ENCODE measurements at places on chromosomes 16 and 17.

GRCh38 chr16:55496509-55497145, 12.2 kb upstream of the LPCAT2 start:
- DNase-seq = no peak

DNA sequence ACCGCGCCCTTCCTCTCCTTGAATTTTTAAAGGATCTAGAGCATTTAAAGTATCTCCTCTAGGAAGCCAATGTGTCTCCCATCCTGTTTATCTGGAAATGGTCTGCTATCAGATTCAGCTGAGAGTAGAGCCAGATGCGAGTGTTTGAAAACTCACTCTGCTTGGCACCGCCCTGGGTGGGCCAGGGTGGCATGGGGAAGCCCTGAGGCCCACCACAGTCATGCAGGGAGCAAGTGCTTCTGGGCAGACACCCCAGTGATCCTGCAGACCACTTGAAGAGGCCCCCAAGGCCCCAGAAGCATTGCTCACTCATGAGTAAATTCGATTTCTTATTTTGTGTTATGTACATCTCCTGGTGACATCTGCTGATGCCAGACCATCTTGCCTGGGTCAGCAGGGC, 8.7 kb upstream of the CACNG4 start:
- no peak for DNase-seq

DNA sequence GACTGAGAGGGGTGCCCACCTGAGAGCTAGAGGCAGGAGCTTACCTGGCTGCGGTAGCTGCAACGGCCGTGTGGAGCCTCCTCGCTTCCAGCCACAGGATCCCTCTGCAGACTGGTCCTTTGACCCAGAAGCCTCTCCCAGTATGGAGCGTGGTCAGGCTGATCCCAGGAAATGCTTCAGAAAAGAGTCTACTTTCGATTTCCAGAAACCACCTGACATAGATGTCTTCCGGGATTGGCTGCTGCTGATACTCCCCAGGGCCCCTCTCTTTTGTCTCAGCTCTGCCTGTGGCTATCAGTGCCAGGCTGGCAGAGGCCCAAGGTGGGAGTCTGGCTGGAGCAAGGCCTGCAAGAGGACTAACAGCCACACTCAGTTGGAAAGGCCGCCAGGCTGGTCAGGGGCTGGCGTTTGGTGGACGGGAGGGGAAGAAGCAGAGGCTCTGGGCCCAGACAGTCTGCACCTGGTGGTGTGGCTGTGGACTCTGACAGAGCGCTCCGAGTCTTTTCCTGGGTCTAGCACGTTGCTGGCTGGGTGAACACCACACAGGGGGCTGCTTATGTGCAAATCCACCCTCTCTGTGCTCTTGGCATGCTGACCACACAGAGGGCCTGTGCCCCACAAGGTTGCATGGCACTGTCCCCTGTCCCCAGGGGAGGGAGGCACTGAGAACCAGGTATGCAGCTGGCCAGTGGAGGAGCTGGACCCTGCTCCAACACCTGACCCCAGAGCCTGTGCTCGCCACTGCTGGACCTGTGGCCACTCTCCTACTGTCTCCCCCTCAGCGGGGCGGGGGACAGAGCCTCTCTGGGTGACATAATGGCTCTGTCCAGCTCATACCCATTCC, at the start of gene LGALS3BP:
LGALS3BP (minus strand) TSS at position 144 of the 844 bp plus-strand sequence. CDS start 2,732 bp downstream, outside the sequence.
- peak; percentile 40 for DNase-seq

DNA sequence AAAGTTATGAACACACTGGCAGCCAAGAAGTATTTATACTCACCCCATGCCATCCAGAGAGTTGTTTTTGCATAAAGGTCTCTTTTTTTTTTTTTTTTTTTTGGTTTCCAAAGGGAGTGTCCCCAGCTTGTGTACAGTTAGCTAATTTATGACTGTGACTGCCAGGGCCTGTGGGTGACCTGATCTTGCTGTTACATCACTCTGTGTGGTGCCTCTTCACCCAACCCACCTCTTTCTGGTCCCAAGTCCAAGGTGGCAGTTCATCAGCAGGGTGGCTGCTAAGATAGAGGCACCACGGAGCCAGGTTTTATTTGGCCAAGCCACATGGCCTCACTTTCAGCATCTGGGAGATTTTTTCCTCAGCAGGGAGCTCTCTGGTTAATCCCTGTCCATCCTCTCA, at the start of gene NOS2:
NOS2 (minus strand) TSS at position 8 of the 400 bp plus-strand sequence. CDS start 1,720 bp downstream, outside the sequence.
- DNase-seq = no peak

- DNase-seq = no peak
Observed at GRCh38 chr17:59793205-59793604, 85.8 kb downstream of the VMP1 start.

GRCh38 chr17:12625092-12625491, 40.6 kb upstream of the MYOCD start:
- no peak for DNase-seq

- no peak for DNase-seq
Observed at GRCh38 chr17:1362065-1362848, 37.8 kb downstream of the YWHAE start.

GRCh38 chr16:51365715-51366114, 214.6 kb upstream of the SALL1 start:
- DNase-seq = no peak

GRCh38 chr16:21526923-21527807, 72.2 kb upstream of the METTL9 start:
- no peak for DNase-seq

- no peak for DNase-seq
Observed at GRCh38 chr17:17061516-17061915, 19.3 kb downstream of the MPRIP start.

- DNase-seq = no peak
Observed at GRCh38 chr17:68491381-68492231, 20.6 kb upstream of the PRKAR1A start.

DNA sequence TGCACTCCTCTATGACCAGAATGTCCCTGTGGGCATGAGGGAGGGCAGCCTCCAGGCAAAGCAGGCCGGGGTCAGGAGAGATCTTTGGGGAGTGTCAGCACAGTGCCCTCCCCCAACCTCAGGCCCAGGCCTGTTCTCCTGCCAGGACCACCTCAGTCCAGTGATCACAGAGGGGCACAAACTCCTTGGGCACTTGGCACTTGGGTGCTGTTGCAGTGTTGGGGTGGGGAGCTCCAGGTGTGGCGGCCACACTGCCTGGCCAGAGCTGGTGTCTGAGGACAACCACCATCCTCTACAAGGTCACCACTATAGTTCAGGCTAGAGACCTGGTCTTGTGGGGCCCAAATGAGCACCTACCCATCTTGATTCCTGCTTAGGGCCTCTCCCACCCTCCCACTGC, 37.2 kb downstream of the SMPD3 start:
- no peak for DNase-seq

- no peak for DNase-seq
Observed at GRCh38 chr17:2435181-2435741, 34.4 kb upstream of the MNT start.

GRCh38 chr16:28905800-28906372, 19.2 kb downstream of the RABEP2 start:
- DNase-seq = no peak

- DNase-seq = peak; percentile 3
Observed at GRCh38 chr17:79612468-79613194, 1.8 kb upstream of the RBFOX3 start.

DNA sequence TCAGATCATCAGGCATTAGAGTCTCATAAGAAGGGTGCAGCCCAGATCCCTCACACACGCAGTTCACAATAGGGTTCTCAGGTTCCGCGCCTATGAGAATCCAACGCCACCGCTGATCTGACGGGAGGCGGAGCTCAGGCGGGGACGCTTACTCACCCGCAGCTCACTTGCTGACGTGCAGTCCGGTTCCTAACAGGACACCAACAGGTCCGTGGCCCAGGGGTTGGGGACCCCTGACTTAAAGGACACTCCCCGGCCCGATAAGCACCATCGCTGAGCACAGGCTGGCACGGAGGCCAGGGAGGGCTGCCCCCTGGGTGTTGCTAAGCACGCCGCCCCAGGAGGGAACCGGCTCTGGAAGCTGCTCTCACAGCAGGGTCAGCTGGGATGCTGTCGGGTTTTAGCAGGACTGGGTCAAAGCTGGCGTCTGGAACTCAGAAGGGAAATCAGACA, 30.1 kb upstream of the BAHCC1 start:
- DNase-seq = no peak

- no peak for DNase-seq
Observed at GRCh38 chr17:4849011-4849536, 15.9 kb downstream of the MINK1 start.

- no peak for DNase-seq
Observed at GRCh38 chr17:17361543-17361866, 58.3 kb downstream of the NT5M start.

GRCh38 chr17:58413684-58414083, 3.6 kb downstream of the RNF43 start:
- DNase-seq = no peak

DNA sequence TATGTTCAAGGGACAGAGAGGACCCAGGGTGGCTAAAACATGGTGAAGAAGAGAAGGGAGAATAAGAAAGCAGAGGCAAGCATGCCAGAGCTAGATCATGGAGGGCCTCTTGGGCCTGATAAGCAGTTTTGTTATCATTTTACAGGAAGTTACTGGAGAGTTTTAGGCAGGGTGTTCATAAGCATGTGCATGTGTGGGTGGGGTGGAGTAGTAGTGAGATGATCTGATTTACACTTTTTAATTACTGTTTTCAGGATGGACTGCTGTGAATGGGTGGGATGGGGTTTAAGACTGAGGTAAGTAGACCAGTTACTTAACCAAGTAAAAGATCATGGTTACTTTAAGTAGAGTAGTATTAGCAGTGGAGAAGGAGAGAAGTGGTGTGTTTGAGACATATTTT, 173.6 kb downstream of the PHKB start:
- no peak for DNase-seq

GRCh38 chr16:704552-705380, 835 bp downstream of the FBXL16 start:
- DNase-seq = no peak
